Activated naive CD4-positive, alpha-beta T cell treated with anti-CD3 and anti-CD28 coated beads, Interleukin-2, amount 10 ng/mL, durations not matched to agents 7 days and 5 days (primary cell): ENCODE measurements at places on chromosomes 16 and 17.

- DNase-seq: no peak
- H3K27ac ChIP-seq: no peak overlapping the region
- H3K27me3 ChIP-seq: no peaks in the 10 kb centered on the region
- no peaks in the 10 kb centered on the region for H3K36me3 ChIP-seq
- no peaks in the 10 kb centered on the region for H3K4me1 ChIP-seq
Measured at GRCh38 chr17:70047619-70048419, 27.2 kb upstream of the KCNJ16 start.

DNA sequence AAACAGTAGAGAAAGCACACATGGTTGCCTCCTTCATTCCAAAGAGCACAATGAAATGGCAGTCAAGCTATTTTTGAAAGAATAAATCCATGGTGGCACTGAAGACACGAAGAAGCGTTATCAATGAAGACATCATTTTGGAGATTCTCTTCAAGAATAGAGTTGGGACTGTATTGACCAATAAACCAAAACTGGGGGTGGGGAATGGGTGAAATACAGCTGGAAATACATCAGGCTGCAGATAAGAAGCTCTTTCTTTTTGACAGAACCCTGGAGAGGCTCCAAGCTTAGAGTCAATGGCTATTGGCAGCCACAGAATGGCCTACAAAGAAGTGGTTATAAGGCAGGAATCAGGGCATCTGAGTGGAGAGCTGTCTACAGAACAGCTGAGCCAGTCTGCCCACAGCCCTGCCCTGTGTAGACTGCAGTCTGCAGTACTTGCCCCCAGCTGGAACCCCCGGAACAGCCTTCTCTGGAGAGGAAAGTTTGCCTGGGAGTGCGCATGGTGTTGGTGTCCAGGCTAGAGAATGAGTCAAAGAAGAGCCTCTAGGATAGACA lies 100.4 kb downstream of the STX8 start:
- no peak for DNase-seq
- H3K27me3 ChIP-seq: no peaks in the 10 kb centered on the region
- H3K4me3 ChIP-seq: no peak overlapping the region

GRCh38 chr16:1057252-1057932 lies 15.2 kb upstream of the SSTR5 start:
- DNase-seq: peak; percentile 54
- no peaks in the 10 kb centered on the region for H3K36me3 ChIP-seq

GRCh38 chr17:66649818-66650543 lies 184.9 kb upstream of the CACNG5 start:
- DNase-seq: no peak
- H3K36me3 ChIP-seq: peaks cover 58% of the 10 kb centered on the region
- no peaks in the 10 kb centered on the region for H3K27me3 ChIP-seq
- peaks cover 19% of the 10 kb centered on the region for H3K4me1 ChIP-seq
